ENCODE measurements at places on chromosomes 16 and 17.

DNA sequence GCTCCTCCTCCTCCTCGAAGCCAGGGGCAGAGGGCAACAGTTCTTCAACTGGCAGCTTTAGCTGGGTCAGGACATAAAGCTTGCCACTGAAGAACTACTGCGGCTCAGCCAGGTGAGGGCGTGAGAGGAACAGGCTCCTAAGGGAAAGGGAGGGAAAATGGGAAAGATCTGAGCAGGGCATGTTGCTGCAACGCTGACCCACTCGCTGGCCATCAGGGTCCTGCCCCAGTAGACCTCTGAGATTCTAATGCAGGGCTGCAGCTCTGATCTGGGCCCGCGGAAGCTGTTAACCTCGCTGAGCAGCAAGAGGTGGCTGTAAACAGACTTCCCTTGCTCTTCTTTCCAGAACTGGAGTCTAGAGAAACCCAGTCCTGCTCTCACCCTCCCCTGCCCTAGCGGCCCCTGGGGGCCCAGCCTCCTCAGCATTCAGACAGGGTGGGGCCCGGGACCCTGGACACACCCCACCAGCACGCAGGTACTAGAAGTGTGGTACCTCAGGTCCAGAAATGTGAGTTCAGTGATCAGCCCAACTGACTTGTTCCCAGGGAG, 3.8 kb upstream of the TLCD2 start:
- no peak for DNase-seq

GRCh38 chr16:16915771-16916170, 536.8 kb downstream of the NPIPA7 start:
- DNase-seq: no peak

DNA sequence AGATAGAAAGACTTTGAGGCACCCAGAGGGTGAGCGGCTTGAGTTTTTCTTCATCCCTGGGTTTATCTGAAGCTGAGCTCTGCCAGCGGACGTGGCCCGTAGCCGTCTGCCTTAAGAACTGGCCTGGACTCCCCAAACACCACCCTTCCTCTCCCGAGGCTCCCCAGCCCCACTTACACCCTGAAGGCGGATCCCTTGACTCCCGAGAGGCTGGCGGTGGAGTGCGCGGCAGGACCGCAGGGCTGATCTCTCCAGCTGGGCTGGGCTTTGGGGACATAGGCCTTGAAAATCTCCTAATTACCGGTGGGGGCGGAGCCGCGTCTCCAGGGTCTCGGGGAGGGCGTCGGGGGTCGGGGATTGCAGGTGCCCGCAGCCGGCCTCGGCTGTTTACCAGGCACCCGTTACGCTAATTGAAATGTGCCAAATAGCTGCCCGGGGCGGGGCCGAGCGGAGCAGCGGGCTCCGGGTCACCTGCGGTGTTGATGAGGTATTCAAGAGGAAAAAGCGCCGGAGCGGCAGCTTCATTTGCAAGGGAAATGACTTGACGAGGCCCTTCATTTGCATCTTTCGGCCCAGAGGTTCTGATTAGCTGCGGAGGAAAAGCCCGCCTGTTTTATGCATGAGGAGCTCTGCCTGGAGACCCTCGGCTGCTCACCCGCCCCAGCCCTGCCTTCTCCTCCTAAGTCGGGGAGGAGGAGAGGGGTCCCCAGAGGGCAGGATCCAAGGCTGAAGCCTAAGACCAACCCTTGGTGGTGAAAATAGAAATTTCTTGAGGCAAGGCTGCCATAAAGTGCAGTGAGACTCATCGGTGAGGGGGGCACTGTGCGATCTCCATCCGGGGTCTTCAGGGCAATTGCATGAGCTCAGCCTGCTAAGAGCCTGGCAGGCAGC, 100.7 kb downstream of the MGAT5B start:
- peak; percentile 12 for DNase-seq

DNA sequence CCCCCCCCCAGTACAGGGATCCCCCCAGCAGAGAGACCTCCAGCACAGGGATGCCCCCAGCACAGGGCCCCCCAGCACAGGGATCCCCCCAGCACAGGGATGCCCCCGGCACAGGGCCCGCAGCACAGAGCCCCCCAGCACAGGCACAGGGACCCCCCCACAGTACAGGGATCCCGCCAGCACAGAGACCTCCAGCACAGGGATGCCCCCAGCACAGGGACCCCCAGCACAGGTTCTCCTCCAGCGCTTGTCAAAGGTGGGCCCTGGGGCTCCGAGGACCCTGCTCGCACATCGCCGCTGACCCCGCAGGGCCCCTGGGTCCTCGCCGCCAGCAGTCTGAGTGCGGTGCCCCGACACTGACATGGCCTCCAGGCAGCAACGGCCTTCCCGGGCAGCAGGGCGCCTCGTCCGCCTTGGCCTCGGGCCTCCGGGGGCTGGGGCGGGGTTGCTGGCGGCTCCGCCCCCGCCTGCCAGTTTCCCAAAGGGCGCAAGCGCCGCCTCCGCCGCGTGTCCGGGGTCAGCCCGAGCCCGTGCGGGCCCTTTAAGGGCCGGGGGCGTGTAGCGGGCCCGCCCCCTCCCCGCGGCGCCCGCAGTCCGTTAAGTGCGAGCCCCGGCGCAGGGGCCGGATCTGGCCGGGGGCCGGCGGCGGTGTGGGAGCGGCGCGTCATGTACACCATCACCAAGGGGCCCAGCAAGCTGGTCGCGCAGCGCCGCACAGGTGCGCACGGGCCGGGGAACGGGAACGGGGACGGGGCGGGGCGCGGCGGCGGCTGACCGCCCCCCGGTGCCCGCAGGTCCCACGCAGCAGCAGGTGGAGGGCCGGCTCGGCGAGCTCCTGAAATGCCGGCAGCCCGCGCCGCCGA, at the start of gene MCRIP2:
Gene MCRIP2 (plus strand): TSS at position 503 of the 863 bp plus-strand sequence. CDS start 164 bp downstream, at position 667.
- peak; percentile 34 for DNase-seq

GRCh38 chr16:81181013-81181720, 57.3 kb upstream of the BCO1 start:
- no peak for DNase-seq

DNA sequence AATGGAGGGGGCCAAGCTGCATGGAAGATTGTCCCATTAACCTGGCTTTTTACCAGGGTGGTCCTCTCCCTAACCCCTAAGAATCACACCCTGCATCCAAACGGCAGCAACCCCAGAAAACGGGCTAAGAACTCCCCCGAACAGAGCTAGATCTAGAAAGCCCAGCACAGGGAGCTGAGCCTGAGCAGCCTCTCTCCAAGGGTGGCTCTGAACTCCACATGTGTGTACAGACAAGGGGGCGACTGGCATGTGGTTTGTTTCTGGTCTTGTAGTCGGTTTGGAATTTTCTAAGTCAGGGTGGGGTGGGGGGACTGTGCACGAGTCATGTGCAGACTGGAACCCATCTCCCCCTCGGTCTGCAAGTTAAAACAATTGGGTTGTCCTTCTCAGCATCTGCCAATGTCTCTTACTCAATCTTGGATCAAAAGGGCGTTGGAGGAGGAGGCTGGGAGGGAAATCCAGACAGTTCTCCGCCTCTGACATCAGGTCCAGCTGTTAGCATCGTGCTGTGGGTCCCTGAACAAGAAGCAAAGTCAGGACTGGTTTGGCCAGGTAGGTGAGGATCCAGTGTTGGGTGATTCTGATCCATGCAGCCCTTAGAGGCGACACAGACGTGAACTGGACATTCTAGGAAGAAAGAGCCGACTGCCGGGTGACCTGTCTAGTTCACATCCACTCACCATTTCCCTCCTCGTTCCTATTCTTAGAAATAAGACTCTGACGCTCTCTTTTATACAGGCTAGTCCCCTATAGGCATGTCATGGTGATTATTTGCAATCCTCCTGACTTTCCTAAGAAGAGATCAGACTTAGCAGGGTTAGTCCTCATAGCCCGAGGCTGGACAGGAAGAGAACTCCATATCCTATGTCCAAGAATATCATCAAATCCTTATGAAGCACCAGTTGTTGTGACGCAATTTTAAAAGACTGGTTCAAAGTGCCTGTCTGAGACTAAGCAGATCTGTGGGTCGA, 381.8 kb downstream of the SOX9 start:
- no peak for DNase-seq

- DNase-seq: no peak
These were observed 24.5 kb downstream of the UNK start for GRCh38 chr17:75808905-75809621.

GRCh38 chr17:30942308-30943079, 20.7 kb downstream of the ADAP2 start:
- DNase-seq: no peak

DNA sequence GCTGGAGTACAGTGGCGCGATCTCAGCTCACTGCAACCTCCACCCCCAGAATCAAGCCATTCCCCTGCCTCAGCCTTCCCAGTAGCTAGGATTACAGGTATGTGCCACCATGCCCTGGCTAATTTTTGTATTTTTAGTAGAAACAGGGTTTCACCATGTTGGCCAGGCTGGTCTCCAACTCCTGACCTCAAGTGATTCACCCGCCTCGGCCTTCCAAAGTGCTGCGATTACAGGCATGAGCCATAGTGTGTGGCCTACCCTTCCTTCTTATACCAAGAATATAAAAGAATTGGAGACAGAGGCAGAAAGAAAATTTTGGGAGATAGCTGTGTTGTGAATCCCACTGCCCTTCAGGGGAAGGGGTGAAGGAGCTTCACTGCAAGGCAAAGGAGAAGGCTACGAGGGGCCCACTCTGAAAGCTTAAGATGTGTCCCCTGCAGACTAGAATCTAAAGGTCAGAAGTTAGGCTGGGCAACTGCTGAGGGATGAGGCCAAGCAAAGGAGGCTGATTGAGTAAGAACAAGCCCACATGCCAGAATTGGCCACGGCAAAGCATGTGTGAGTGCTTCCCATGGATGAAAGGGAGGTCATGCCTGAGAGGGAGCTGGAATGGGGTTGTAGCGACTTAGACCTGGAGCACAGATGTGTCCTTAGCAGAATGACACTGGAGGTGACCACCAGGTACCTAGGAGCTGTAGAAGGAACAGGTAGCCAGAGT, 8.4 kb upstream of the CRYBA1 start:
- DNase-seq: no peak

- no peak for DNase-seq
These were observed 264.5 kb downstream of the WWOX start for GRCh38 chr16:78363843-78364555.

GRCh38 chr17:48981927-48982539, 13.6 kb upstream of the GIP start:
- DNase-seq: no peak

DNA sequence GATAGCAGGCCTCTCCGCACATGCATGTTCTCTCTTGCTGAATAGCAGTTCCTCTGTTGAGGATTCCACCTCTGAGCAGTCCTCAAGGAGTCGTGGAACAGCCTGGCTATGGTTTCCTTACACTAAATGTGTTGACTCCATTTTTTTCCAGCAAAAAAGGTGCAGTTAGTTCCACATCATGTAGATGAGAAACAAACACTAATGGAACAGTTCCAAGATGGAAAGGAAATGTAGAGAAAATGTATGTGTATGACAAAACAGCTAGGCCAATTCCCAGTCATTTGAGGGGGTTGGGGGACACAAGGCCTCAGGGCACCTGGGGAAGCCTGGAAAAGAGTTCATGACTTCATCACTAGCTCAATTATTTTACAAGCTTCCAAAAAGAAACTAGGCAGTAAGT, 90.0 kb downstream of the CFDP1 start:
- no peak for DNase-seq

GRCh38 chr16:10297341-10298006, 88.4 kb upstream of the ATF7IP2 start:
- DNase-seq: no peak

- DNase-seq: no peak
These were observed 40.7 kb downstream of the TBX4 start for GRCh38 chr17:61492759-61493526.

DNA sequence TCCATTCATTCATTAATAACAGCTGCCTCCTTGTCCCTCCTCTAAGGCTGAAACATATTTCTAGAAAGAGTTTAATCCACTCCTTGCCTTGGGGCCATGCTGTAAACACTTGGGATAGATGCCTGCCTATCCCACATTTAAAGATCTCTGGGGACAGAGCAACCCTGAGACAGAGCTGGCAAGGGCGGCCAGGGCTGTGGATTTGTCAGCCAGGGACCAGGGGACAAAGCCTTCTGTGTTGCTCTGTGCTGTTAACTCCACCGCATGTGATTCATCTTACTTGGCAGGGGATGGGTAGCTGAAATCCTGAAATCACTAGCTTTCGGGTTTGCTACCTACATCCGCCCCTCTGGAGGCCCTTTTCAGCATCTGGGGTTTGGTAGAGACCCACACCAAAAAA, 392.9 kb downstream of the SLC39A11 start:
- no peak for DNase-seq

- DNase-seq: no peak
These were observed 15.9 kb upstream of the ULK2 start for GRCh38 chr17:19883537-19884215.

DNA sequence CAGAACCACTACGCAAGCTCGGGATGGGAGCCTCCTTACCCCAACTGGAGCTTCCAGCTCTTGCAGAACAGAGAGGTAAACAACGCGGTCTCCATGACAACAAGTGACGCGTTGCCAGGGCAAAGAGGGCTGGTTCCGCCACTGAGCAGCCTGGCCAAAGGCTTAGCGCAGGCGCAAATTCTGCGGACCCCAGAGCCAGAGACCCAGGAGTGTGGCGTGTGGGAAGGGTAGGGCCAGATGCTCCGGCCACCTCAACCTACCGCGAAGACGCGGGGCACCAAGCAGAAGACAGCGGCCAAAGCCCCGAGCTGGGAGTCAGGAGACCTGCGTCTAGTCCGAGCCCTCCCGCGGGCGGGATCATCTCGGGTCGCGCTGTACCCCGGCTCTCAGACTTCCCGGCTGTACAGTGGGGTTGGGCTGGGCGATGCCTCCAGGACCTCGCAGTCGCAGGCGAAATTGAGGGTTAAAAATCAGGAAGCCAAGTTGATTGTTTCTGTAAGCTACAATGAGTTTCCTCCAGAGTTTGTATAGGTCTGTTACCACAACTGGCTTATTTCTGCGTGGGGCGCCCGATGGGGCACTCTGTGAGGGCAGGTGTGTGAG, at the start of gene TEKT1:
Gene TEKT1 (minus strand): TSS at position 69 of the 603 bp plus-strand sequence. CDS start 1,353 bp downstream, outside the sequence.
- no peak for DNase-seq

GRCh38 chr16:25478476-25478875, 213.3 kb upstream of the HS3ST4 start:
- no peak for DNase-seq

GRCh38 chr16:9625122-9625521, 533.7 kb downstream of the HAPSTR1 start:
- no peak for DNase-seq

- DNase-seq: no peak
These were observed 10.8 kb upstream of the RIPOR1 start for GRCh38 chr16:67517661-67518423.

DNA sequence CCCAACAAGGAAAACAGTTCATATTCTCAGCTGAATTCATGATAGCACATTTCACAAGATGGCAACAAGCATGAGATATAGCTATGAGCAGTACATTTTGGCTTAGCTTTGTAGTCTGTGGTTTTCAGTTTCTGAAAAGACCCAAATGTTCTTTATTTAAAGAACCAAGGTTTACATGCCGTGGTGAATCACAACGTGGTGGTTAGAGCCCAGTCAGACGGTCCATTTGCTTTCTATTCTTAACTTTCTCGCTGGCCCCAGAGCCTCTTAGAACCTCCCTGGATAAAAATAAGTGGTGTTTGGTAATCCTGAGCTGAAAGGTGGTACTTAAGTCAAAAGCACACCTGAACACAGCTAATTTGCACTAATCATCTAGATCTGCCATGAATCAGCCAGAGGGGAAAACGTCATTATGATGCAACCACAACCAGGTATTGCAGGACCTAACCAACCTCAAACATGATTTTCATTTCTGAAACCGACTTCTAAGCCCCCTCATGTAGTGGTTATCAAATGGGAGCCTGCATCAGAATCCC, 18.6 kb upstream of the HAPSTR1 start:
- DNase-seq: no peak
